ENCODE measurements at places on chromosomes 5 and 9.

- no peak for DNase-seq
Measured at GRCh38 chr9:131706608-131706970, 33.3 kb downstream of the RAPGEF1 start.

DNA sequence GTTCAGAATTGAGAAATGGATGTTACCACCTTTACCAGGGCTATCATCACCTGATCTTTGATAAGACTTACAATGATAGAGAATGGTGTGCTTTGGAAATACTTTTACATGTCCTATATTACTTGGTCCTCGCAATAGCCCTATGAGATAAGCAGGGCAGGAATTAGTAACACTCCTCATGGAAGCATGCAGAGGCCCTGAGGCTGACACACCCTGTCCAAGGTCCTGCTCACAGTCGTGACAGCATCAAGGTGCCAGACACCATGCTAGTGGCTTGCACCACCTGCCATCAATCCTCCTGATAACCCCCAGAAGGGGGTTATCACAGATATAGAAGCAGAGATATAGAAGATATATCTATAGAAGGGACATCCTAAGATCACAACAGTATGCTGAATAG is 216.8 kb upstream of the TBC1D2 start:
- DNase-seq, result no peak

DNA sequence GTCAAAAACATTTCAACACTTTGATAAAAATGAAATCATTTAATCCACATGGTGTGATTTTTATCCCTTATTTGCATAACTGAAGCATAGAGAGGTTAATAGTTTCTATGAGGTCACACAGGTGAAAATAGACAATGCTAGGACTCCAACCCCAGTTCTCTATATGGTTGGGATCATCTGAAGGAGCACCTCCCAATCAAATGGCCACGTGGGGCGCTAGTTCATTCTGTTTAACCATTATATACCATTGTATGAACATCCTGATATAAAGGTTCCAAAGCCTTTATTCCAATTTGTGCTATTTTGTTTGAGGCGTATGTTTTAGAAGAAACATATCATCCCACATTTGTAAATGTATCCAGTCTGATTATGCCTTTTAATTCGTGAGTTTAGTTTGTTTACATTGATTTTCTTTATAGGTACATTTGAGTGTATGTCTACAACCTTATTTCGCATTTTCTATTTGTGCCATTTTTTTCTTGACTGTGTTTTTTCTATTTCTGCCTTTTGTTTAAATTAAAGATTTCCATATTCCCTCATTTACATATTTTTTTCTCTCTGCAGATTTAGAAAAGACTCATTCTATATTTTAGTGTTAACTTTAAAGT is 1092.0 kb downstream of the MAT2B start:
- peak; percentile 57 for DNase-seq

GRCh38 chr5:150440948-150441812 is 8.4 kb downstream of the RPS14 start:
- no peak for DNase-seq

- DNase-seq, result no peak
Measured at GRCh38 chr5:138692370-138692769, 60.9 kb upstream of the CTNNA1 start.

DNA sequence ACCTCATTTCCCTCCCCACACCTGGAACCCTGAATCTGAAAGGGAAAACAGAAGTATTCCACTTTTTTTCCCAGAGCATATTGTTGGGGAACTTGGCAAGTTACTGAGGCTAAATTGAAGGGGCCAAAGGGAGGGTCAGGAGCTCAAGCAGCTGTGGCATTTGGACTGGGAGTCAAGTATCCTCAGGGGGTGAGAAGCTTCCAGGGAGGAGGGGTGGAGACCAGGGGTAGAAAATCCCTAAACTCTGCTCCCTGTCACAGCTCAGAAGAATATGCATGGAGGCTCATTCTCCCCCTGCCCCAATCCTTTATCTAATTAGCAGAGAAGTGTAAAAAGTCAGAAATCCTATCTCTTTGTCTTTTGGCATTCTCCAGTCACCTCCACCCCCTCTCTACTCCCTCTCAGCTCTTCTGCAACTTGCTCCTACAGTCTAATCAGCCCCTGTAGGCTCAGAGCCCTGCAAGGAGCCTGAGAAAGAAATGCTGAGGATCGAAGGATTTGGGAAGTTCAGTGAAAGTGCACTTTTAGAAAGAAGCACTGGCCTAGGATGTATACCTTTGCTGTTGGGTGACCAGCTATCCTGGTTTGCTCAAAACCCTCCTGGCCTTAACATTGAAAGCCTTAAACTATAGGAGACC is 5.7 kb upstream of the WNT8A start:
- peak; percentile 39 for DNase-seq

DNA sequence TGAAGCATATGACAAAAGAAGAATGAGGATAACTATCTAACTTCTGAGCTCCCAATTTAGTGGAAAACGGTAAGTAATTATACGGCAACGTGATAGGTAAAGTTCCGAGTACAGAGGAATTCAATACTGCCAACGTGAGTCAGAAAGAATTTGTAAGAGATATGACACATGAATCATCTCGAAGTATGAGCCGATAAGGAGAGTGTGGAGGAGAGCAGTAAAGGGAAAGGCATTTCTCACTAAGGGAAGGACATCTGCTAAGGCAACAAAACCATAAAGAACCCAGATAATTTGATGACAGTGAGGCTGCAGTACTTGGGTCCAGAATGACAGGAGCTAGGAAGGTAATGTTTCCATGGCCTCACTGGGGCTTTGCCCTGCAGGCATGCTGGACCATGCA is 11.0 kb downstream of the MPDZ start:
- no peak for DNase-seq

DNA sequence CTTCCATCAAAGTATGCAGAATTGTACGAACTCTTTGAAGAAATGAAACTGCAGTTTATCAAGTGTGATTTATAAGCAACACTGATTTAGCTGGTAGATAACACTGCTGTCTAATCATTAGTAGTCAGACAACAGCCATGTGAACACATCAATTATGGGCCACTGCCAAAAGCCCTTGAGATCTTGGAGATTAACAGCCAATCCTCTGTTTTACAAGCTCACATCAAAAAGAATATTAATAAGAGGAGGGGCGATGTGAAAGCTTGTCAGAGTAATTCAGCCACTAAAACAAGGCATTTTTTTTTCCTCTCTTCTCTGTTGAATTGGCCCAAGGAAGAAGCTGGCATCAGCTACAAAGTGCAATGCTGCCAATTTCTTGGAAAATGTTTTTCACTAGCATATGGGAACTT is 28.1 kb downstream of the ZNF608 start:
- DNase-seq, result no peak

- no peak for DNase-seq
Measured at GRCh38 chr9:127803507-127804352, 1.0 kb downstream of the FPGS start.

DNA sequence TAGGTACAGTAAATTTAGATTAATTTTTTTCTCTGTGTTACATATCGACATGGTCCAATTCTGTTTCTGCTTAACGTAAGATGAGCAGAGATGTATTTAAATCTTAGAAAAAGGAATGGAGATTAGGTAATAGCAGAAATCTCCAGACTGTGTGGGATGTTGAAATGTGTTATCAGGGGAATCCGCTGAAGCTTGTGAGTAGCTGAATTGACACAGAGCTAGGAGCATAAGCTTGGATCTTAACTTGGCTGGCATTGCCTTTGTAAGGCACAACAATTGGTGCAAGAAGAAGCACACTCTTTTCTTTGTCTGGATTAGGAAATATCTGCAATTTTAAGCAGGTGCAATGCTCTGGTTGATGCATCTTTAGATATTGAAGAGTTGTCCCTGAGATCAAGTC is 53.1 kb downstream of the PLPPR1 start:
- DNase-seq, result no peak

DNA sequence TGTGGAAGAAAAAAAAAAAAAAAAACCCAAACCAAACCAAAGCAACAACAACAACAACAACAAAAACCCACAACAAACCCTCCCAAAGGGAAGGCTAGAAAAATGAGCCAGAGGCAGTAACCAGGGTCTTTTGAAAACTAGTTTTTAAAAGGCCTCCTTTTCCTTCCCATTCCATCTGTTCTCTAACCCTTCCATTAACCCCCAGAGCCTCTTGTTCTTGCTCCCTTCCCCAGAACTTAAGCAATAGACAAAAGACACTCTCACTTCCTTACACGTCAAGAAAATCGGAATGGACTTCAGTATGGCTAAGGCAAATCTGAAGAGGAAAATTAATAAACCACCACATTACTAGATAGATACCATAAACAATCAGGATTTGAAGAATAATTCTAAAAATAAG is 292.8 kb downstream of the ARL15 start:
- peak; percentile 58 for DNase-seq

DNA sequence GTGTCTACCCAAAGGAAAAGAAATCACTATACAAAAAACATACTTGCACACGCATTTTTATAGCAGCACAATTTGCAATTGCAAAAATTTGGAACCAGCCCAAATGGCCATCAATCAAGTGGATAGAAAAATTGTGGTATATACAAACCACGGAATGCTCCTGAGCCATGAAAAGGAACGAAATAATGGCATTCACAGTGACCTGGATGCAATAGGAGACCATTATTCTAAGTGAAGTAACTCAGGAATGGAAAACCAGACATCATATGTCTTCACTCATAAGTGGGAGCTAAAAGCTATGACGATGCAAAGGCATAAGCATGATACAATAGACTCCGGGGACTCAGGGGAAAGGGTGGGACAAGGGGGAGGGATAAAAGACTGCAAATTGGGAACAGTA is 78.4 kb downstream of the ENC1 start:
- no peak for DNase-seq

DNA sequence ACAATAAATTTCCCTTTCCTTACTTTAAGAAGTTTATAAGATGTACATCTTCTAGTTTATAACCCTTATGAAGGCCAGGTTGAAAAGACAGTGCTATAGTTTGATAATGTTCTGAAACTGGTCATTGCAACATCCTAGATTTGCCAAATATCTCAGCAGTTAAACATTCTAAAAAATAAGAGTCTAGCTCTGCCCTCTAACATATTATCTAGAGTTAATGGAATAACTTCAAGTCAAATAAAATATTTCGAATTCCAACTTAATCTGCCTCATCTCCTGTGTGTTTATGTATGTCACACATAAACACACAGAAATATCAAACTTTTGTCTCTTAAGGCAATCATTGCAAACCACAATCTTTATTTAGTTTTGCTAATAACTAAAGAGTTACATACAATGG is 796.6 kb downstream of the TLE1 start:
- no peak for DNase-seq

DNA sequence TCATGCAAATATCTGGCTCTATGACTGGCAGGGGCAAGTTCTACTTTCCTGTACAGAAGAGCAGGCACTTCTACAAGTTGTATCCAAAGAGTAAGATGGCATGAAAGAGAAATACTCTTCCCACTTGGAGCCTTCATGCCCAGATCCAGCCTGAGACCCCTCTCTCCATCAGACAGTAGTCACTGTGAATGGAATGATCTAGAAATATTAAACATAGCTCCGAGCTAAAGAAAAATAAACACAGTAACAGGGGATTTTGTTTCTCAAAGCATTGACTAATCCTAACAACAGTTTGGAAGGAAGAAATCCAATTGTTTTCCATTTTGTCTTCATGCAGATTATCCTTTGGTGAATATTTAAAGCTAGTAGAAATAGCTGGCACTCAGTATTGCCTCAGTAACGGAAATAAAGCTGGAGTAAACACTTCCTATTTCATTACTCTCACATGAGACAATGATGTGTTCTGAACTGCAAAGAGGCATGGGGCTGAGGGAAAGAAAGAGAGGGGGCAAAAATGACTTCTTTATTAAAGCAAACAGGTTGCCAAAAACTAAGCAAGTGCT is 100.0 kb downstream of the SEMA5A start:
- DNase-seq, result no peak

DNA sequence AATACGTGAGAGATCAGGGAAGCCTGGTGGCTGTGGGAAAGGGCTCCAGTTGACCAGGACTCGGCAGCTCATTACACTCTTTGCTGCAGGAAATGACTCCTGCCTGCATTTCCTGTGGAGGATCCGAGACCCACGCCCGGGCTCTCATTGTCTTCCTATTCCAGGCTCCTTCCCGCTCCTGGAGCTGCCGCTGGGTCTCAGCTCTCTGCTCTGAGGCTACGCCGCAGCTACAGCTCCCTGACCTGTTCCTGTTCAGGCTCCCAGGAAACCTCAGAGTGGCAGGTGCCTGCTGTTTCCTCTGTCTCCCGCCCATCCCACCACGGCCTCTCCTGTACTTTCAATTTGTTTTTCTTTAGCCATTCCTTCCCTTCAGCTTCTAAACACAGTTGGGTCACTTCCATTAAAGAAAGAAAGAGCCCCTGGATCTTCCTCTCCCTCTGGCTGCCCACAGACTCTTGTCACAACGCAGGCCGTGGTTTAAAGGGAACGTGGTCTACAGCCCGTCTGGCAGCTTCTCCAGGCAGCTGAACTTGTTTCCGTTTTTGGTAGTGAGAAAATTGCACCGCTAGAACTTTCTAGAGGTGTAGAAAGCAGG is 71.5 kb downstream of the IL6ST start:
- DNase-seq, result peak; percentile 11

DNA sequence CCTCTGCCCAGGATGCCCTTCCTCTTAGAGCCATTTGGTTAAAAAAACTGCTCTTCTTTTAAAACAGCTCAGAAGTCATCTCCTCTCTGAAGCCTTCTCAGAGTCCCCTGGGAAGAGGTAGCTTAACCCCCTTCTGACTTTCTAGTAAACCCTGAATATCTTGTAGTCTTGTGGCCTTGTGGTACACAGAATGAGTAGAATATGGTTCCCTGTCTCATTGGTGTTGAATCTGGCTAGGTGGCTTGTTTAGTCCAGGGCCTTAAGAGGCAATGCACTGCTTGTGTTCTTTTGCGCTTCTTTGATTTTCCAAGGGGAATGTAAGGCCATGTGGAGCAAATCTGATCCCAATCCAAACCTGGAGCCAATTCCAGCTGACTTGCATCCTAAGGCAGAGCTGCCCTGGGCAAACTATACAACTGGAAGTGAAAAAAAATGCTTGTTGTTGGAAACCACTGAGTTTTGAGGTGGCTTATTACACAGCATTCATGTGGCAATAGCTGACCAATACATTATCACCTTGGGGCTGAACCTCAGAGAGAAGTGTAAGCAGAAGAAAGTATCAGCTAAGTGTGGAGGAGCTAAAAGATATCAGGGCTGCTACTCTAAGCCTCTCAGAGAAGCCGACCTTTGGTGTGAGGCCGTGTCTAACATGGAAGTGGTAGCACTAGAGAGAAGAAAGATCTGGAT is 31.0 kb downstream of the ALG2 start:
- no peak for DNase-seq
